Pancreas (tissue), 10 donors: ENCODE measurements at places on chromosomes 2 and 18. TPM values are rescaled to one million over a fixed set of nuclear protein-coding genes. Genes with fewer than 3 reads are reported as not detected.
A peak's percentile ranks its signal among the peaks of the same experiment; 100 is the strongest.

- H3K4me1 ChIP-seq: no peaks in the 10 kb centered on the region
- no peak overlapping the region for H3K27ac ChIP-seq
- no peaks in the 10 kb centered on the region for H3K27me3 ChIP-seq
- no peak overlapping the region for H3K4me3 ChIP-seq
- H3K36me3 ChIP-seq: no peaks in the 10 kb centered on the region
These were observed 9.7 kb downstream of the CNOT9 start for GRCh38 chr2:218578272-218578877.

- no peaks in the 10 kb centered on the region for H3K4me1 ChIP-seq
- H3K4me3 ChIP-seq: no peak overlapping the region
- H3K27me3 ChIP-seq: no peaks in the 10 kb centered on the region
- no peaks in the 10 kb centered on the region for H3K36me3 ChIP-seq
- H3K27ac ChIP-seq: no peak overlapping the region
These were observed 35.4 kb upstream of the EN1 start for GRCh38 chr2:118882693-118883336.

- no peak for DNase-seq
- no peaks in the 10 kb centered on the region for H3K27me3 ChIP-seq
- H3K4me1 ChIP-seq: no peaks in the 10 kb centered on the region
- H3K27ac ChIP-seq: no peak overlapping the region
These were observed 301.3 kb upstream of the RGPD4 start for GRCh38 chr2:107525406-107525805.

DNA sequence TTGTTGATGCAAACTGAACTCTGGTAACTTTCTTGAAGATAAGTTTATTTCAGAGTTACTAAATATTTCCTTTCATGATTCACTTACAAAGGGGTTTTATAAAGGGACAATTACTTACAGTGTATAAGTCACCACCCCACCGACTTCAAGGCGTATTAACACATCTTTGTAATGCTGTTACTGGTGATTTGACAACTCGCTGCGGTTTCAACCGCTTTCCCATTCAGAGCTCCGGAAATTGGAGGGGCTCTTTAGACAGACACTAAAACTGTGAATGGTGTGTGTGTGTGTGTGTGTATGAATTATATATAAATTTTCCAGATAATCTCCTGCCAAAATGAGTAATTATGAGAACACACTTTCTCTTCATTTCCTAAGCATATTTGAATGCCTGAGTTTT lies 4.9 kb downstream of the TM4SF20 start:
- no peak overlapping the region for H3K27ac ChIP-seq
- no peaks in the 10 kb centered on the region for H3K36me3 ChIP-seq
- no peaks in the 10 kb centered on the region for H3K27me3 ChIP-seq
- H3K4me3 ChIP-seq: no peak overlapping the region
- no peaks in the 10 kb centered on the region for H3K4me1 ChIP-seq

GRCh38 chr2:215269397-215270117 lies 42.3 kb upstream of the ATIC start:
- no peaks in the 10 kb centered on the region for H3K36me3 ChIP-seq
- no peaks in the 10 kb centered on the region for H3K4me1 ChIP-seq
- no peaks in the 10 kb centered on the region for H3K27me3 ChIP-seq
- DNase-seq: peak; percentile 36
- H3K27ac ChIP-seq: no peak overlapping the region

DNA sequence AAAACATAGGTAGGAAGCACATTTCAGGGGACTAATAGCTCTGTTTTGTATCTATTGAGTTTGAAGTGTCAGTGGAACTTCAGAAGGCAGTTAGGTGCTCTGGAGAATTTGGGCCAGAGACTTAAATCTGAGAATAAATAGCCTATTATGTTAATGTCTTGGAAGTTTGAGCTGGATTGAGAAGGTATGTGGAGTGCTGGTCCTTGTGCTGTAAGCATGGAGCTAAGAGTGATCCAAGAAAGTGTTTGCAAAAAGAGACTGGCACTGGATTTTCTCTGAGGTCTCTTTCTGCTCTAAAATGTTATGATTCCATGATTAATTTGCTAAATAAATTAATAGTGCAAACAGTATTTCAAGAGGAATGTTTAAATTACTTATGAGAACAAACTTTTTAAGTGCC lies 63.3 kb downstream of the ICOS start:
- no peak overlapping the region for H3K4me3 ChIP-seq
- no peak overlapping the region for H3K27ac ChIP-seq
- H3K4me1 ChIP-seq: no peaks in the 10 kb centered on the region
- H3K36me3 ChIP-seq: no peaks in the 10 kb centered on the region

DNA sequence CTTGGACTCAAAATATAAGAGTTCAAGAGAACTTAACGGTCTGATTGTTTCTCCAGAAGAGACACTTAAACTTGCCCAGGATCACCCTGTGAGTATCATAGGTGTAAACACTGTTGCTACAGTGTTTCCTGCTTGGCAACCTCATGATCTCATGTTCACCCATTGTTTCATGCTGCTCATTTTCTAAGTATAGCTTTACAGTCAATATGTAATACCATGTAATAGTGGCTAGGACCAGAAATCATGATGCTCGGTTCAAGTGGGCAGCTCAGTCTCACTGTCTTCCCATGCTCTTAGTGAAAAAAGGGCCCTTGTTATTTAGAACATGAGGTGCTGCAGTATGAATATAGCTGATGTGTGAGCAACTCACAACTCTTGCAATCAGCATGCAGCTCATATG lies 157.5 kb downstream of the CERS6 start:
- no peak for DNase-seq
- no peak overlapping the region for H3K4me3 ChIP-seq
- no peak overlapping the region for H3K27ac ChIP-seq

The ERMN gene
- 0.54 TPM for polyA plus RNA-seq

The HNMT gene
- 40.0 TPM for polyA plus RNA-seq

The ATP6V1B1 gene
- 17.0 TPM for polyA plus RNA-seq

The SERPINB10 gene
- polyA plus RNA-seq: not detected
